ENCODE measurements at places on chromosomes 12 and 14.

DNA sequence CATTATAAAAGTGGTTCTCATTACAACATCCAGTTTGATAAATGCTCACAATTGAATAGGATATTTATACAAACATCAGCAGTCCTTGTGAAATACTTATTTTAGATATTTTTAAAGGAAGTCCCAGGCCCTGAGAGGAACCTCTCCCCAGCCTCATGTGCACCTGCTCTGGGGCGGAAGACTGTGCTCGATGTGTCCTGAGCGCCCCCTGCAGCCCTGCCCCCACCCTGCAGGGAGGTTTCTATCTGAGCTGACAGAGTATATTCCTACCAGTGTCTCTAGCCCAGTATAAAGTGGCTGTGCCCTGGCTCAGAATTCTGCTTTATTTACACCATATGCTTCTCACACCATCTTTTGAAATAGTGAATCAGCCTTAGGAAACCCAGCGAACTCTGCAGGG is 1349.1 kb downstream of the TMEM121 start:
- peak; percentile 52 for DNase-seq

GRCh38 chr14:41609704-41610183 is 3.1 kb downstream of the LRFN5 start:
- no peak for DNase-seq

DNA sequence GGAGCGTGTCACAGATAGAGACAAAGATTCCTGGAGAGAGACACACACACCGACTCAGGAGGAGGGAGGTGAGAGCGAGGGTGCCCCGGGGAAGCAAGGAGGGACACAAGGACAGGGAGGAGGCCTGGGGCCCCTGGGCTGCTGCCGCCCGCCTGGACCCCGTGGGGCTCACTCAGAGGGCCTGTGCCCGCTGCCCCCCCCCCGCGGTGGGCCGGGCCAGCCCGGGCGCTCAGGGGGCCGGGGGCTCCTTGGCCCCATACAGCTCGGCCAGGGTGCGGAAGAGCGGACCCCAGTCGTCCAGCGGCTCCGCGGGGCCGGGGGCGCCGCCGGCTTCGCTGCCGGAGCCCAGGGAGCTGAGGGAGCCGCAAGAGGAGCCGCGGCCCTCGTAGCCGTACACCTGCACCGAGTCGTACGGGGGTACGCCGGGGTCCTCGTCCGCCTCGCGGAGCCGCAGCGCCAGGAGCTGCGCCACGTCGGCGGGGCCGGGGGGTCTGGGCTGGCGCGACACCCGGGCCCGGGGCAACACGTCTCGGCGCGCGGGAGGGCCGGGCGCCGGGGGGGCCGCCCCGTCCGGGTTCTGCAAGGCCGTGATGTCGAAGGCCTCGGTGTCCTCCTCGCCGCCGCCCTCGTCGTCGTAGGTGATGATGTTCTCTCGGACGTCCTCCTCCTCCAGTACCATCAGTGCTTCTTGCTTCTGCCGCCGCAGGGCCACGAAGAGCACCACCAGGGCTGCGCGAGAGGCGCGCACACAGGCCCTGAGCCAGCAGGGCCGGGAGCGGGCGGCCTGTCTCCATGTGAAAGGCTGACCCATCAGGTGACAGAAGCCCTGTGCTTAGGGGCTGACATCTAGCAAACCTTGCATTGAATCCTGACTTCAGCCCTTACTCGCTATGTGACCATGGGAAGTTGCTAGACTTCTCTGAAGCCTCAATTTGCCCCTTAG is 6.0 kb downstream of the PSMB11 start:
- DNase-seq: no peak

- DNase-seq: no peak
Measured at GRCh38 chr12:77325511-77326236, 260.3 kb upstream of the E2F7 start.

GRCh38 chr14:101557811-101558738 is 3.2 kb upstream of the DIO3 start:
- DNase-seq: no peak

DNA sequence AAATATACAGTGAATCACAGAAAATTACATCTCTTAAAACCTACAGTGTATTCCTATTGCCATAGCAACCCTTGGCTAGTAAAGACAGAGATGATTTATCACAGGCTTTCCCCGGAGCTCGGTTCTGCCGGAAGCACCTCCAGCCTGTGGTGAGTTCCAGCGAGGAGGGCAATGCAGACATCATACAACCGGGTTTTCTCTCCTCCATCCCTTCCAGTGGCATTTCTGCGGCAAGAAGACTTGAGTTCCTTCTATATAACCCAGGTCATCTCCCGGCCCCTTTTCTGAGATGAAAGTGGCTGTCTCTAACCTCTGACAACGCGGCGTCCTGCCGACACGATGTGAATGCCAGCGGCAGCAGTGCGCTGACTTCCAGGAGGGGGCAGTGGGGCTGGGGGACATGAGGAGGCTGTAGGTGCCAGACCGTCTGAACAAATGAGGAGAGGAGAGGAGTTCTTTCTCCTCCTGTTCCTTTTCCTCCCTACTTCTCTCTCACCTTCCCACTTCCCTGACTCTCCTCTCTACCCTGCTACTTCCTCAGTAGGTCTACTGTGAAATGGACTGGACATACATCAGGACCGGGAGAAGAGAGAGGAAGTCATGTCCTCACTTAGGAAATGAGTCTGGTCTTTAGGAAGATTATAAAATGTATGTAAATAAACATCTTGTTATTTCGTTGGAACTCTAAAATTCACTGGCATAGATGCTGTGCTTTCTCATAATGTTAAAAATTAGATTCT is 68.6 kb upstream of the MAX start:
- DNase-seq: peak; percentile 27

All from stimulated activated CD4-positive, alpha-beta T cell treated with anti-CD3 and anti-CD28 coated beads, Interleukin-2, amount 100 ng/mL, for 48 hours (primary cell).